ENCODE measurements at places on chromosomes 4 and X. TPM values are rescaled to one million over a fixed set of nuclear protein-coding genes. Genes with fewer than 3 reads are reported as not detected.

DNA sequence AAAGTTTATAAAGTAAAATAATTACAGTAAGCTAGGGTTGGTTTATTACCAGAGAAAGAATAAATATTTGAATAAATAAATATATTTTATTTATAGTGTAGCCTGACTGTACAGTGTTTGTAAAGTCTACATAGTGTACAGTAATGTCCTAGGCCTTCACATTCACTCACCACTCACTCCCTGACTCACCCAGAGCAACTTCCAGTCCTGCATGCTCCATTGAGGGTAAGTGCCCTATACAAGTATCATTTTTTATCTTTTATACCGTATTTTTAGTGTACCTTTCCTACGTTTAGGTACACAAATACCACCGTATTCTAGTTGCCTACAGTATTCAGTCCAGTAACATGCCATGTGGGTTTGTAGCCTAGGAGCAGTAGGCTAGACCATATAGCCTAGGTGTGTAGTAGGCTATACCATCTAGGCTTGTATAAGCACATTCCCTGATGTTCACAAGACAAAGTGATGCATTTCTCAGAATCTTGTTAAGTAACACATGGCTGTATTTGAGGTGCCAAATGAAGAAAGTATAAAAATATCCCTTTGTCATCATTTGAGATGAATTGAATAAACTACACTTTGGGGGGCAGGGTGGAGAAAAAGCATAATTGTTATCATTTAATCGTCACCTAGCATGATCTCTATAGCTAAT is 14.7 kb upstream of the KLHL8 start:
- no peak for DNase-seq

GRCh38 chr4:4854649-4855295 is 4.7 kb upstream of the MSX1 start:
- DNase-seq: no peak

GRCh38 chrX:57211906-57212305 is 74.6 kb upstream of the FAAH2 start:
- no peak for DNase-seq

DNA sequence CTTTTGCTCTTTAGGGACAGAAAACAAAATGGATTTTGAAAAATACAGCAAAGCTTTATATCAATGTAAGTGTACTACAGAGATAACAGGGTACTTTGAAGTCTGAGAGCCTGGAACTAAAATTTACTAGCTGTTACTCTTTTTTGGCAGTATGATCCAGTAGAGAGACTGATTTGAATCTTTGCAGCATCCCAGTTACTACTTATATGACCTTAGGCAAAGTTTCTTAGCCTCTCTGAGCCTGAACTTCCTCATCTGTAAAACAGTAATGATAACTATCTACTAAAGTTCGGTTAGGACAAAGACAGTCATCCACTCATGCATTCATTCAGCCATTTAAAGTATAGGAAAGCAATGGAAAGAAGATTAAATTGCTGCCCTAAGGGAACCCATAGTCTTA is 10.1 kb downstream of the BRWD3 start:
- no peak for DNase-seq

GRCh38 chr4:13990596-13991589 is 363.4 kb upstream of the BOD1L1 start:
- DNase-seq: no peak

GRCh38 chrX:63746278-63746677 is 38.7 kb downstream of the ARHGEF9 start:
- no peak for DNase-seq

Gene UVSSA
- total RNA-seq: 73.7 TPM

Gene DMP1
- not detected for total RNA-seq
